Endodermal cell (in vitro differentiated cells): ENCODE measurements at places on chromosomes 11 and 22. TPM values are rescaled to one million over a fixed set of nuclear protein-coding genes. Genes with fewer than 3 reads are reported as not detected.

Gene PYGM
- total RNA-seq: 1.1 TPM in 2 replicates

Gene SLC25A45
- total RNA-seq: 4.6 and 6.3 TPM in 2 replicates

Gene SHISAL1
- total RNA-seq: 0.93 and 0.95 TPM in 2 replicates

Gene LGALS12
- total RNA-seq: 11.2 and 15.9 TPM in 2 replicates

Gene SPI1
- not detected in 3 replicates for total RNA-seq

Gene CD82
- 3.0 and 3.8 TPM in 2 replicates for total RNA-seq

Gene TMEM225
- not detected in 3 replicates for total RNA-seq

Gene PGA5
- total RNA-seq: 0.59 and 0.75 TPM in 2 replicates

- no peak for DNase-seq
Observed at GRCh38 chr11:94747601-94748041, 20.5 kb upstream of the AMOTL1 start.

- no peak for DNase-seq
Observed at GRCh38 chr11:34585304-34585734, 35.6 kb upstream of the EHF start.

DNA sequence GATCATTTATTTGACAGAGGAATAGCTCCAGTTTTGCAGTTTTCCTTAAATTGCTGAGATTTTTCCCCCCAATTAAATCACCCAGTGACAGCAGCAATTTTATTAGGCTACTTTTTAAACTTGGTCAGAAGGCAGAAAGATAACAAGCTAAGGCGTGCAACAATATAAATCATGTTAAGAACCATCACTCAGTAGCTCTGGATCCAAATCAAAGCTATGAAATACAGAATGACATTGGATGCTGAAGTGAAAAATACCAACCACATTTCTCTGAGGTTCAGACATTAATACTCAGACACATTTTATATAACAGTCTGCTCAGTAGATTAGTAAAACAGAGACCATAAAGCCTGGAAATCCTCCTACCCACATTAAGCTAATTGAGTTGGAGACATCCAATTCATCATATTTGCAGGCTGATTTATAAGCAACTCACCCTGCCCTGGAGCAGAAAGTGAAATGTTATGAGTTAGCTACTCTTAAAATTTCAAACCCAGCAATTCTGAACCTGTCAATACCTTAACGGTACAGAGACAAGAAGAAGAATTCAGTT lies 1108.4 kb downstream of the DLG2 start:
- DNase-seq: no peak

DNA sequence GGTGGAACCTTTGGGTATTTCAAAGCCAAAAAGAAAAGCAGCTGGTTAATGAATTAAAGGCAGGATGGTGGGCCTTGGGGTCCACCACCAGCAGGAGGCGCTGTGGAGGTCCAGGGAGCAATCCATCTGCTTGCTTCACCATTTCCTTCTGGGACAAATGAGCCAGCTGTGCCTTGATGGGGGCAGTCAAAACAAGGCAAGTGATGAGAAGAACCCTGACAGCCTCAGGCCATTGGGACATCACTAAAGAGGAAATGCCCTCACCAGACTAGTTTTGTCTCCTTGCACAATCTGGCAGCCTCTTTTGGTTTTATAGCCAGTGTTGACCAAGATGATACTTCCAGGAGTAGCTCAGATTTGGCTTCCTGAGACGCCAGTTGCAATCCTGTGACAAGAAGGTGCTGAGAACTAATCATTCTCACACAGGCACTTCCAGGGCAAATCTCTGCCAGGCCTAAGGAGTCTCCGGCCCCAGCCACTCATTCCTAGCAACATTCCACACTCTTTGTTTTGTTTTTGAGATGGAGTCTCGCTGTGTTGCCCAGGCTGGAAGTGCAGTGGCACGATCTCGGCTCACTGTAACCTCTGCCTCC lies 38.2 kb upstream of the WEE1 start:
- DNase-seq: peak; percentile 96

DNA sequence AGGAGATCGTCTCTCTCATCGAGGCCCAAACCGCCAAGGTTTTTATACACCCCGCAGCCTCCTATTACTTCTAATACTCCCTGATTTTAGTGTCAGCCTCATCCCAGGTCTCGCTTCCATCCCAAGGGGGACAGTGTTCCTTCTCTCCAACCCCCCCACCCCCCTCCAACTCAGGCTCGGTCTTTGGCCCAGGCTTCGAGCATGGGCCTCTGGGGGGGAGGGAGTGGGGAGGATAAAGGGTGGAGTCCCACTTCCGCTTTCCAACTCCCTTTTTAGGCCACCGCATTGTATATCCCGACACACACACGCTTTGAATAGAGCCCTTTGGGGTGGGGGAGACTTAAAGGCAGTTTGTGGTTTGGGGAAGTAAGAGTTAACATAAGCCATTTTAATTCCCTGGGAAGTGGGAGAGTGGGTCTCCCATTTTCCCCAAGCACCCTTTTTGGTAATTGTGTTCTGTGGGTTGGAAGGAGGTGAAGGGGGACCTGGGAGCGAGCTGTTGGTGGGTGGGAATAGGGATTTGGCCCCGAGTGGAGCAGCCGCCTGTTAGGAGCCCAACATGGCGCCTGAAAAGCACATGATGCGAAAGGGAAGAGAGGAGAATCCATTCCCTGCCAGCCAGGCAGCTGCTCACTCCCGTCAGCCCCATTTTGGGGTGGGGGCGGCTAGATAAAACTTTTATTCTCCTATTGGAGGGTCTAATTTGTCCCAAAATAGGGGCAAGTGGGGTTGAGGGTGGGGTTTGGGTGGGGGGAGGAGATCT lies 844 bp downstream of the PCF11 start:
- DNase-seq: peak; percentile 80

- no peak for DNase-seq
Observed at GRCh38 chr11:100923555-100923954, 206.1 kb downstream of the PGR start.

DNA sequence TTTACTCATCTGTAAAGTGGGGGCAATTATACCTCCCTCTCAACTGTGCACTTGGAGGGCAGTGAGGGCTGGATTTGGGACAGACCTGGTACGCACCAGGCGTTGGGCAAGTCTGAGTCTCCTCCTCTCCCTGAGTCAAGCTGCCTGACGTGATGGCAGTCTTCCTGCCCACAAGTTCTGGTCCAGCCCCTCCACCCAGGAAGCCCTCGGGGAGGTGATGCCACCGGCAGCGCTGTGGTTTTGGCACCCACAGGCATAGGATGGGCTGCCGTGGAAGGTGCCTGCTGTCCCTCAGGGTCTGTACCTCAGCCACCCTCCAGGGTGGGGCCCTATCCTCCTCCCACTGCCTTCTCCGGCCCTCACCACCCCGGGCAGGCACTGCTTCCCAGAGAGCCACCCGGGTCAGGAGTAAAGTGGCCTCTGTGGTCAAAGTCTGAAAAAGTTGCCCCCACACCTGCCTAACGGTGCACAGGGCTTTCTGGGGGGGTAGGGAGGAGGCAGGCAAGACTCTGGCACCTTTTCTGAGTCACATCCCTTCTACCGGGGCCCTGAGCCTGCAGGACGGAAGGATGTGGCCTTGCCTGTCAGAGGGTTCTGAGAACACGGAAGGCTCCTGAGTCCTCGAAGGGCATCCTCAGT lies 6.5 kb upstream of the APOBEC3H start:
- DNase-seq: no peak

DNA sequence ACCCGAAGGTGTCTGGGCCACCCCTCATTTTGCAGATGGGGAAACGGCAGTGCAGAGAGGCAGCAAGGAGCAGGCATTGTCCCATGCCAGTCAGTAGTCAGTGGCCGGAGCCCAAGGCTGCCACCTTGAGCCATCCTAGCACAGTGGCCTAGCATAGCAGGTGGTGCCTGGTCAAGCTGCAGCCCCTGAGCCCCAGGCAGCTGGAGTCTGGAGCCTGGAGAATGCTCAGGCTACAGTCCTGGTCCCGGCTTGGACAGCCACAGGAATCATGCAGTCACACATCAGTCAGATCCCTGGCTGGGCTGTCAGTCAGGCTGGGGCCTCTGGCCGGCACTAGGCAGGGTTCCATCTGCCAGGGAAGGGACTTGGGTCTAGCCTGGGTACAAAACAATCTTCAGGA lies 18.6 kb downstream of the KCNC1 start:
- no peak for DNase-seq

DNA sequence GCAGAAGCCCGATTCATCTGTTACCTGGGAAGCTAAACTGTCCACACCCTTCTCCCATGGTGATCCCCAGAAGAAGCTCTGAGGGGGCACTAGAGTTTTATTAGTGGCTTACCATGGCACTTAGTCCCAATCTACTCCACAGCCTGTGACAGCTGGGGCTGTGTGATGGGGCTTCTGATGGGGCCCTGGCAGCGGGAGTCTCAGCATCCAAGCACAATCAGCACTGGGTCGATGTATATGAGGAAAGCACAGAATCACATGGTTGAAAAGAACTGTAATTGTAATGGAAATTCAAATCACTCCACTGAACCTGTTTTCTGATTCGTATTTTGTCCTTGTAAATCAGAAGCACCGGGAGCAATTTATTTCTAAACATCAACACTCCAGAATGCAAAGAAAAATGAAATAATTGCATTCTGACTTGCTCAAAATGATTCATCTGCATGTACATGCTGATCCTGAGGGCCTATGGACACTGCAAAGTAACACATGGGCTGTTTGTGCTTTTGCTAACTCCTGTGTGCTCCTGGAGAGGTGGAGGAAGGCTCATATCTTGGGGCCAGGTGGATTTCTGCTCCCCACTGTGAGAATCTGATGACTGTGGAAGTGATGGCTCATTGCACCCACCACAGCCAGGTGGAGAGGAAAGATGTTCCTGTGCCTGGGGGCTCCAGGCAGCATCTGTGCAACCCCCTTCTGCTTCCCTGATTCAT lies 203.0 kb downstream of the KIRREL3 start:
- no peak for DNase-seq

DNA sequence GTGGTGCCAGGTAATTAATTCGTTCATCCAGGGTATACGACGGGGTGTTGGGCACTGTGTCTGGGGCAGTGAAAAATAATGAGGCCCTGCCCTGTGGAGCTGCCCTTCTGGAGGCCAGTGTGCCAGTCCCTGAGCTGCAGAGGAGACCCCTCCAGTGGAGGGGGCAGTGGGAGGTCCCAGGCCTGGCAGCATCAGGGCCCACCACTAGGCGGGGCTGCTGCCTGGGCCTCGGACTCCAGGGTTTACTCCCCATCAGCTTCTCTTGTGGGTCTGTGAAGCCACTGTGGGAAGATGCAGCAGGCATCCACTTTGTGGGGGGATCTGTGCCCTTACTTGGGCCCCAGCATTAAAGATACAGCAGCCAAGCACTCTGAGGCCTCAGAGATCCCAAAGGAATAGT lies 17.4 kb upstream of the TMPRSS6 start:
- peak; percentile 77 for DNase-seq

- peak; percentile 22 for DNase-seq
Observed at GRCh38 chr11:11981840-11982239, 26.6 kb downstream of the DKK3 start.

GRCh38 chr11:79434283-79434682 lies 6.5 kb downstream of the TENM4 start:
- no peak for DNase-seq

DNA sequence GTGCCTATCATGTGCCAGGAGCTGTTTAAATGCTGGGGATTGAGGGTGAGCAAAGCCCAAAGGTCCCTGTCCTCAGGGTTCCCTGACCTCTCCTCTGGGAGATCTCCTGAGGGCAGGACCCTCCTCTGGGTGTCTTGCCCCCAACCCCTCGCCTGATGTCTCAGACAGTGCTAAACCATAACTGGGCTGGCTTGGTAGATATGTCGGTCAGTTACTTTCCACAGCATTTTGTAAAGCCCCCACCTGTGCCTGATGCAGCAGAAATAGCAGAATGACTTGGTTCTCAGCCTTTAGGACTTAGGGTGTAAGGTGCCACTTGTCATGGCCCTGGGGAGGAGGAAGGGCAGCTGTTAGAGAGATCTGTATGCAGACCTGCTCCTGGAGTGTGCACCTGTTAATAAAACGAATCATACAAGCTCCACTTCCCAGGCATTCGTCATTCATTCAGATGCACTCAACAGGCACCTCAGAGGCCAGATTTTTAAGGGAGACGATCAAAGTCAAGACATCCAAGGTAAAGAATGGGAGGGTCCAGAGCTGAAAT lies 88.1 kb downstream of the TP53I11 start:
- no peak for DNase-seq

- peak; percentile 73 for DNase-seq
Observed at GRCh38 chr22:37661160-37661924, 2.8 kb downstream of the PDXP start.

- no peak for DNase-seq
Observed at GRCh38 chr11:103947546-103947919, 88.9 kb upstream of the DDI1 start.

DNA sequence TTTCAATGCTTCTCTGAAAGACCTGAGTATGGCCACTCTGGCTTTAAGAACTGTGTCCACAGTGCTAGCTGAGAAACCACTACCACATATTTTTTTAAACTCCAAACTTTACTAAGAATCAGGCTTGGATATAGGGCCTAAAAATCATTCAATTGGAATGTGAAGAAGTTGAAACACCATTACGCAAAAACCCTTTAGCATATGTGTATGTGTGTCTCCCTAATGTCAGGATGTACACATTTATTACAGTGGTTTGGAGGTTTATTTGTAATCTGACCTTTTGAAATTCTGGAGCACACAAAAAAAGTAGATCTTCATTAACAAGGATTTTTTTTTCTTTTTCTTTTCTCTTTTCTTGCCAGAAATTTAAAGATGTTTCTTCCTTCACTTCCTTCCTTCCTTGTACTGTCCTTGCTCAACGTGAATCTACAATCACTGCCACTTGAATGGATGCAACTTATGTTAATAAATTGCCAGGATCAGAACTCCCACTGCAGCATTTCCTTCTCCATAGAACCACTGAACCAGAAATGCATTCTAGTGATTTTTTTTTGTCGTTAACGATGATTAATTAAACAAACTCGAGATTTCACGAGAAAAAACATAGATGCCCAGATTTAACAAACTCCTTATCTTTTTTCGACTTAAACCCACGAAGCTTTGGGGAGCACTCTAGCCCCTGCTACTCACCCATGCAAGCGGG lies 3.1 kb upstream of the ADM start:
- DNase-seq: no peak

GRCh38 chr11:9506489-9507276 lies 45.9 kb downstream of the ZNF143 start:
- DNase-seq: peak; percentile 93

DNA sequence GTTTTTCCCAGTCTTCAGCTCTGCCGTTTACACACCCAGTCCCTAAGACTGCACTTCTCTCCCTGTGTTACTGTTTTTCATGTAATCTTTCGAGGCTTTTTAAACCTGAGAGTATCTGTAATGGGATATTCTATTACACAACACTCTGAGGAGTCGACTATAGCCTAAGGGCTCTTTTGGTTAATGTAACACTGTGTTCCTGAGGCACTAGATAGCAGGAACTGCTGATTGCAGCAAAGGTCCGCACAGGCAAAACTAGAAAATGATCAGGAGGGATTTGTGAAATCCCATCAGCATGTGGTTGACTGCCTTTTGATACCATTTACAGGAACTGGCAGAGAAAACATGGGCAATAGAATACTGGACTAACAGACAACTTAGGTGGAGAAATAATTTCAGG lies 512.3 kb upstream of the RAG2 start:
- no peak for DNase-seq

DNA sequence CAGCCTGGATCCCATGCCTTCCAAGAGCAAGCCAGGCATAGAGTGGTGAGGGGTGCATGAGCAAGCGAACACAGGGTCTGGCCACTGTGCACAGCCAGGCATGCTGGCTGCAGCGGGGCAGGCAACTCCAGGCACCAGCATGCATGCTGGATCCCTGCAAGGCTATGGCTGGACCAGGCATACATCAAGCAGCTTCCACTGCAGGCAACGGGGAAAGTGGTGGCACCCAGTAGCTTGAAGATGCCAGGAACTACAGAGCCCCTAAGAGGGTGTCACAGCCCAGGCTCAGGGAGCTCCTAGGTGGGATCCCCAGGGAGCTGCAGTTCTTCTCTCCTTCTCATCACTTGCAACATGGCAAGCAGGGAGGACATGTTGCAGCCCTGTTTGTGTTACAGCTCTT lies 45.2 kb downstream of the CHST1 start:
- no peak for DNase-seq
